Thoracic aorta (tissue), 2 donors: ENCODE measurements at places on chromosomes 2 and 18. TPM values are rescaled to one million over a fixed set of nuclear protein-coding genes. Genes with fewer than 3 reads are reported as not detected.

Gene ZBTB7C
- total RNA-seq: 10.9 TPM

GRCh38 chr2:201966691-201967438, 66.8 kb upstream of the FZD7 start:
- no peak for DNase-seq

DNA sequence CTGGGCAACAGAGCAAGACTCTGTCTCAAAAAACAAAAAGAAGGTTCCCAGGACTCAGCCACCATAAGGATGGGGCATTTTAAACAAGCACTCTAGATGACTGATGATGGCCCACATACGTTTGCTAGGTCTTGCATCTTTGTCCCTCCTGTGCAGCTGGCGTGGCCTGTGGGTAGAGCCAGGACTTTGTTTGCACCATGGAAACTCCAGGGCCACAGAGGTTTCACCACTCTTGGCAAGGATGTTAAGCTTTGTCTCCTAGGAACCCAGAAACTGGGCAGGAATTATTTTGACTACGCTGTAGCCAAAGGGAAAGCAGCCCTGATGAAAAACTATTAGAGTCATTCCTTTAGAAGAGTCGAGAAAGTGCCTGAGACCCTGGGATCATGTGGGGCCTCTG, 75.3 kb upstream of the STPG4 start:
- peak; percentile 54 for DNase-seq

DNA sequence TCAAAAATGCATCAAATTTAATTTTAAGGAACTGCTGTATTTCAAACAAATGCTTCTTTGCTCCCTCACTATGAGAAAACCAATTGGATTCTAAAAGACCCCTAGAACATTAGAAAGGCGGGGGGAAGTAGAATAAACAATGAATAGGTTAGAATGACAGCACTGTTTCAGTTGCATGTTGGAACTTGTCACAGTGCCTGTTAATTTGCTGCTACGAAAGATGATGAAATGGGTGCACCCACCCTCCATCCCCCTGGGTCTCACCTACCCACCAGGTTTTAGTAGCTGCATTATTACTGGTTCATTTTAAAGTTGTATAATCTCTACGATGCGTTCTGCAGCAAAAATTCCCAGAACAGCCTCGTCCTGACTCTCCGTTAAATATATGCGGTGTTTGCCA, 193.0 kb upstream of the COPS8 start:
- DNase-seq: no peak

Gene FBXO15
- total RNA-seq: 1.8 TPM

GRCh38 chr2:58428096-58429013, 187.2 kb upstream of the FANCL start:
- DNase-seq: no peak

DNA sequence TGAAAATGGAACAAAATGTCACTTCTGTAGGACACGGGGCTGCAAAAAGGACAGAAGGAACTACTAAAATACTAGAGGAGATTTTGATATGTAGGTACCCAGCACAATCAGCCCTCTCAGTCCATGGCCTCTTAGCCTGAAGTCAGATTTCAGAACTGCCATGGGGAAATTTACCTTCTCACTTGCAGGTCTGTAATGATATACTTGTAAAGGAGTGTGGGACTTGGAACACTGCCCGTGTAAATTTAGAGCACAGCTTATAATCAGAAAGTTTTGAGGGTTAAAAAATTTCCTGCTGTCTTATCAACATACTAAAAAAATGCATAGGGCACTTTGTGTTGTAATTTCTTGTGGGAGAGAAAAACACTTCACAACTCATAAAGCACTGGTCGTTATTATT, 60.6 kb downstream of the ZEB2 start:
- DNase-seq: no peak

- no peak for DNase-seq
Observed at GRCh38 chr2:75521225-75521872, 39.4 kb downstream of the EVA1A start.

Gene OBSL1
- total RNA-seq: 88.7 TPM

- no peak for DNase-seq
Observed at GRCh38 chr2:74089816-74090745, 57.6 kb downstream of the BOLA3 start.

- DNase-seq: no peak
Observed at GRCh38 chr2:98013407-98014042, 17.8 kb upstream of the TMEM131 start.

DNA sequence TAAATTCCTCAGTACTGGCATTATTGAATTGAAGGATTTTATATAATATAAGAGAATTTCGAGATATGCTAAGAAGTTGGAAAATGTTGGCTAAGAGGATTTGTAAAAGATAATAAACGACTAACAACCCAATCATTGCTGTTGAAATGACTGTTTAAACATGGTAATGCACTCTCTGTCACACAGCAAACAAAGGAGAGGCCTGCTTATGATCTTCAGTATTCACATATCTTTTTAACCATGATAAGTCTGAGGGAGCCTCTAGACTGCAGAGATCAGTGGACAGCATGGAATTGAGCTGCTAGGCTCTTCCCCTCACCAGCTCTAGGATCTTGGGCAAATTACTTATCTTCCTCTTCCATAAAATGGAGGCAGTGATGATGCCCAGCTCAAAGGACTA, 2.7 kb downstream of the KCTD18 start:
- DNase-seq: no peak

DNA sequence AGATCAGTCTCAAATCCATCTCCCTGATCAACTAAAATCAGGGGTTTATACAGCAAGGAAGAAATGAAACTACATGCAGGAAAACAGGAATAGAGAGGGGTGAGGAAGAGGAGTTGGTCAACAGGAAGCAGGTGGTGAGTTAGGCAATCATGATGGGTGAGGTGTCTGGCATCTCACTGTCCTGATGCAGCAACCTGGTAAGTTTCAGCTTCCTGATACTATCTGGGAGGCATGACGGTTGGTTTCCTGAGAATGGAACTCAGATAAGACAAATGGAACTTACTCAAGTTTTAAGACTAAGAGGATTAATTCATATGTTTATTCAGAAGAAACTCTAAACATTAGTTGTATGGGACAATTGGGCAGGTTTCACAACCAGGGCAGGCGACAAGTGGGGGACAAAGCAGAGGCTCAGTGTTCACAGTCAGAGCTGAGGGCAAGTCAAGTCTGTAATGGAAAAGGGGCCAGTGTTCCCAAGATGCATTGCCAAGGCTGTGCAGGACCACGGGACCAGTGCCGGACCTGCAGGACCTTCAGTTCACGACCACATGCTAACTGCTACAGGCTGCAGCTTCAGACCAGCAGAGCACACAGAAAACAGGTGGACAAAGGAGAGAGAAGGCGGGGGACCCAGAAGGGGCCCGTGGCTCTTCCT, 17.7 kb upstream of the GALM start:
- no peak for DNase-seq

DNA sequence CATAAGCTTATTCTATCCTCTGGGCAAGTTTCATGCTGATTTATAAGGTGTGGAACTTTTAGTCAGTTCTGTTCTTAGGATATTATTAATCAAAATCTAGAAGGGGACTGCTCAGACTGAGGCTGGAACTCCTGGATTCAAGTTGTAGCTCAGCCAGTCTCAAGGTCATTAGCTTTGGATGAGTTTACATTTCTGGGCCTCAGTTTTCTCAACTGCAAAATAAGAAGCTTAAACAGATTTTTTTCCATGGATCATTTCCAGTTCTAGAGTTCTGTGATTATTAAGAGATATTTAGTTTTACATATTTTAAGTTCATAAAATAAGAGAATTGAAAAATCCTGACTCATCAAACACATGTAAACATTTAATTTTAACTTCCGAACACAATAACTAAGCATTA, 442.5 kb upstream of the PKDCC start:
- DNase-seq: no peak

Gene GPR45
- not detected for total RNA-seq
